ENCODE measurements at places on chromosomes 6 and 20.

GRCh38 chr20:9918348-9918747 is 79.5 kb upstream of the PAK5 start:
- DNase-seq = no peak

DNA sequence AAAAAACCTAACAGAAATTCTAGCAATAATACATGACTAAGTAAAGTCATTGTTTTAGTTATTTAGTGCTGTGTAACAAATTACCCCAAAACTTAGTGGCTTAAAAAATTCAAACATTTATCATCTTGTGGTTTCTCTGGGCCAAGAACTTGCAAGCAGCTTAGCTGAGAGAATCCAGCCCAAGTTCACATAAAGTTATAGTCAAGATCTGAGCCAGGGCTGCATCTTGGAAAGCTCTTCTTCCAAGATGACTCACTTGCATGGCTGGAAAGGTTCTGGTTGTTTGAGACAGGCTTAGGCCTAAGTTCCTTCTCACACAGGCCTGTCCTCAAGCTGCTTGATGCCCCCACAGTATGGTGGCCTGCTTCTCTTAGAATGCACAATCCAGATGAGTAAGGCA is 217.8 kb upstream of the TSHZ2 start:
- no peak for DNase-seq

GRCh38 chr6:31588871-31589650 is 3.0 kb downstream of the LST1 start:
- peak; percentile 71 for DNase-seq

GRCh38 chr6:122405417-122405816 is 6.0 kb downstream of the HSF2 start:
- DNase-seq = no peak

DNA sequence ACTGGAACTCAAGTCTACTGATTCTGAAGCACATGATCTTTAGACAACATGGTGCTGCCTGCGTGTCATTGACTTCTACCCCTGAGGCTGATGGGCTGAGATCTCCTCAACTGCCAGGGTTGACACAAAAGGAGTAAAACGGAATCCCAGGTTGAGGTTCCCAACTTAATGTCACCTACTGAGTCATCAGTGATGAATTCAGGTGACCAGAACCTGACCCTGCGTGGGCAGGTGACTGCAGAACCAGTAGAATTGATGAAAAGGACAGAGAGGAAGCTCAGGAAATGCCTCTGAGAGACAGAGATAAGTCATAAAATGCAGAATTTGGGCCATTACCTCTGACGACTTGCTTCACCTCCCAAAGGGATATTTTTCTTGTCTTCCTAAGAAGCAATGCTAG is 7.7 kb upstream of the KIZ start:
- DNase-seq = no peak

- DNase-seq = no peak
These were observed 364.3 kb upstream of the MAN1A1 start for GRCh38 chr6:119713903-119714302.

Measured in SK-N-DZ (cell line).